ENCODE measurements at places on chromosomes 2 and 18.

- no peak for DNase-seq
Measured at GRCh38 chr2:72012886-72013574, 134.6 kb downstream of the CYP26B1 start.

GRCh38 chr2:166074430-166074829 is 53.4 kb downstream of the SCN1A start:
- no peak for DNase-seq

GRCh38 chr2:80059447-80059846 is 245.1 kb downstream of the LRRTM1 start:
- DNase-seq: no peak

DNA sequence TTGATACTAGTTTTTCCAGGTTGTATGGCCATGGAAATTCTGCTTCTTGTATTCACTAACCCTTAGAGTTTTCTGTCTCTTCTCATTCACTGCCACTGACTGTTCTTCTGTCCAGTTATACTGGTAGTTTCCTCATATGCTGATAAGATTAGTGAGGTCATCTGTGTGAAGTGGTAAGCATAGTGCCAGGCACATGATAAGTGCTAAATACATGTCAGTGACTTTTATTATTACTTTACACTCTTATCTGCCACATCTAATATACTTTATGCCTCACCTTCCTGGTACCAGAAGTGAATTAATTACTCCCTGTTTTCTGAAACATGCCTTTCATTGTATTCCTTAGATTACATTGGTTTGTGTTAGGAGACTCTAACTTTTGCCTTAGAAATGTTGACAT is 91.3 kb downstream of the NBEAL1 start:
- DNase-seq: no peak

- DNase-seq: no peak
Measured at GRCh38 chr18:58105888-58106260, 61.8 kb downstream of the NEDD4L start.

DNA sequence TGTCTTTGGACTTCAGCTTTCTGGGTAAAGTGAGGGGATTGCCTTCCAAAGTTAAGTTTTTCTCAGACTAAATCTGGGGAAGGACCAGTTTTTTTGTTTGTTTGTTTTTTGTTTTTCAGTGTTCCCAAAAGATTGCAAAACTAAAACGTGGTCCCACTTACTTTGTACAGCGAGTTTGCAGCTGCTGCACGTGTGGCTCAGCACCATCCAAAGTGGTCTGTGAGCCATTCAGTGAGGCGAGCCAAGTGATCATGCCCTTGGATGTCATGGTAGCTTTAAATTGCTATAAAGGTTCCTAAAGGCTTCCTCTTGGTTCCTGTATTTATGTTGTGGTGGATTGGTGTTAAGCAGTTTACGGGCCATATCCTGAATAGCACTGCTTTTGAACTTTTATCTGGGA is 23.0 kb downstream of the TET3 start:
- no peak for DNase-seq

DNA sequence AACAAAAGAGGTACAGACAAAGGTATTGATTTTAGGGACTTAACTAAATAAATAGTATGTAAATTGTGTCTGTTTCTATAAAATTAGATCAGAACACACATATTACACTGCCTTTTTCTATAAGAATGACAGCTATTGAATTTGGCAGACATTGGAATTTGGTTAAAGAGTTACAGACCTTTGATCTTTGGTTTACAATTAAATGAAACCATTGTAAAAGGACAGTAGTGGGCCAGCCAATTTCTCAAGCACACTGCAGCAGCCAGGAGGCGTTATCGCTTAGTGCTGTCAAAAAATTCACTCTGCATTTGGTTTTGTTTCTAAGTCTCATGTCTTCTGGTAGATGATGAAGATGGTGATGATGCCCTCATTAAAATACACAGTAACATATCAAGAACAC is 175.9 kb downstream of the NR4A2 start:
- no peak for DNase-seq

DNA sequence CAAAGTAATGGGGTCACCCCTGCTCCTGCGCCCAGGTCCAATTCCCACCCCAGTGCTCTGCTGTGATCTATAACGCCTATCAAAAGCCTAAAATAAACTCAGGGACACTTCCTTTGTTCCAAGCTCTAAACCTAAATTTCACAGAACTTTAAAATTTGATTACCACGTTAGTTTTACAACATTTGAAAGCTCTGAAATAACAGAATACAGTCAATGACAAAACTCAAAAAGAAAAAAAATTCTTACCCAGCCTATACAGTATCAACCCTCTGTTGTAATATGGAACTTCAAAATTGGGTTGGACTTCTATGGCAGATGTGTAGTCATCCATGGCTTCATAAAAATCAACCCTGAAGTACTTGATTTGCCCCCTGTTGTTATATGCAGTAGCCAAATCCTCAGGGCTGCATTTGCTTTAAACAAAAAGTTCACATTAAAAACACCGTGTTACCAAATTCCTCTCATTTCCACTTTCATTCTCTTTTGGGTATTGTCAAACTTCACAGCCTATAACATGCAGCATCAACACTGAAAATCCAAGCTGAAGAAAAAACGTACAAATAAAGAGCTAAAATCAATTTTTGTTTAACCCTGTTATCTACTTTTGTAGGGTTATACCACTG is 4.0 kb downstream of the TTC32 start:
- DNase-seq: no peak

- DNase-seq: no peak
Measured at GRCh38 chr18:44143072-44143471, 537.6 kb upstream of the SETBP1 start.

DNA sequence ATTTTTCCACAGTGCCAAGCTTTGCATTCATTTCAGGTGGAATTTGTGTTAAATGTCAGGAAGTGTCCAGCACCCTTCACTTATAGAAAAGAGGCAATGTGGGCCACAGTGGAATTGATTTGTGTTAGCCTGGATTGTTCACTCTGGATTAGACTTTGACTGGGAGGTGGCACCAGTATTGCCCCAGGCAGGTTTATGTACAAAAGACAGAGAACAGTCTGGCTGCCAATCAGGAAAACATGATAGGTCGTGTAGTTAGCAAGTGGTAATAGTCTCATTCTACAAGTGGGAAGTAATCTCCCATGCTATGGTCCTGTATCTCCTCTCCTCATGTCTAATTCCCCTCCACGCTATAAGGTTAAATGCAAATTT is 45.6 kb downstream of the RAB27B start:
- no peak for DNase-seq

DNA sequence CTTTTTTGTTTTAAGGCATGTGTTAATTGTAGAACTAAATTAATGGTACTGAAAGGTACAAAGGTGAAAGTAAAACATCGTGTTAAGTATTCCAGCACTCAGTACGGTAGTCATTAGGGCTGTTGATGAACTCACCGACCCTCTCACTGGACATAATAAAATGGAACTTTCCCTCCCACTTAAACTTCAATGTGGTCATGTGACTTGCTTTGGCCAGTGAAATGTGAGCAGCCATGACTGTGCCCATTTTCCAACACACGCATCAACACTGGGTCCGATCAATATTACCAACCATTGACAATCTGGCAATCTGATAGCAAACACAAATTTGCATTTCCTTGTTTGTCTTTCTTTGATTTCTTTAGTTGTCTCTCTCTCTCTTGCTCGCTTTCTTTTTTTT is 125.1 kb downstream of the SPP2 start:
- no peak for DNase-seq

GRCh38 chr18:35106013-35106844 is 65.0 kb downstream of the MAPRE2 start:
- DNase-seq: peak; percentile 9

- no peak for DNase-seq
Measured at GRCh38 chr2:96484091-96484490, 21.1 kb downstream of the NEURL3 start.

DNA sequence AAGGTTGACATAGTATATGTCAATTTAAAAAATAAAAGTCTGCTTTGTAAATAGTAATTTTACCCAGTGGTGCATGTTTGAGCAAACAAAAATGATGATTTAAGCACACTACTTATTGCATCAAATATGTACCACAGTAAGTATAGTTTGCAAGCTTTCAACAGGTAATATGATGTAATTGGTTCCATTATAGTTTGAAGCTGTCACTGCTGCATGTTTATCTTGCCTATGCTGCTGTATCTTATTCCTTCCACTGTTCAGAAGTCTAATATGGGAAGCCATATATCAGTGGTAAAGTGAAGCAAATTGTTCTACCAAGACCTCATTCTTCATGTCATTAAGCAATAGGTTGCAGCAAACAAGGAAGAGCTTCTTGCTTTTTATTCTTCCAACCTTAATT is 78.6 kb upstream of the CSRNP3 start:
- DNase-seq: no peak

DNA sequence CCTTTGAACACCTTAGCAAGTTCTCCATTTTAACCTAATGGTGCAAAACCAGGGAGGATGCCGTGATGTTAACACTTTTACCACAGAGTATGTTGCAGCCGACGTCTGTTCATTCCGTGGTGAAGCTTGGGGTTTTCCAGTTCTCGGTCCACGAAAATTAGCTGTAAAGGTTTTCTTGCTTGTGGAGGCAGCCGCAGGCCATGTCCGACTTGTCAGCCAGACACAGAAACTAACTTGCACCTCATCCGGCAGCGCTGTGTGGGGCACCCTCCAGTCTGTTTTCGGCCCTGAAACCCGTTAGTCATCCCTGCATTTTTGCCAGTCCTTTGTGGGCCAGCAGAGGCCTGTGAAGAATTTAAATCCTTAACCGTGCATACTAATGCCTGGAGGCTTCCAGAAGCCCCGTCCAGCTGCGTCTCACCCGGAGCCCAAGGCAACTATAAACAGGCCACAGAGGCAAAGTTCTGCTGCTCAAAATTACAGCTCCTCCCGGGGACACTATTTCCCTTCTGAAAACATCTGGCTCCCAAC is 70.6 kb downstream of the SH3YL1 start:
- DNase-seq: peak; percentile 8

- no peak for DNase-seq
Measured at GRCh38 chr2:217065695-217066405, 206.0 kb upstream of the TNP1 start.

DNA sequence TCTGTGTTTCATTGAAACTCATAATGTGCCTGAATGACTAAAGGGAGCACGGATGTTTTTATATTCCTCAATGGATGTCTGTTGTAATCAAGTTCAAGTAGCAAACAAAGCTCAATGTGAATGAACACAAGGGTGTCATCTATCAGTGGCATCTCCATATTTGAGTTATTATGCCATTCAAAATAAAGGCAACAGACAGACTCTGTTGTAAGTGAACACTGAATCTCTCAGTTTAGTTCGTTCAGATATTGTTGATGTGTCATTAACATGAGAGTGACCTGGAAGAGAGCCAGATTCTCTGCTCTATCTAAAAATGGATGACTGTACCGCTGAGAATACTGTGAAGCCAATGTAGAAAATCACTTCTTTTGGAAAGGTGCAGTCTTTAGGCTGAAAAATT is 118.7 kb downstream of the NUP35 start:
- no peak for DNase-seq

GRCh38 chr2:203873461-203873860 is 5.9 kb downstream of the CTLA4 start:
- no peak for DNase-seq

- DNase-seq: no peak
Measured at GRCh38 chr2:105187531-105187930, 54.0 kb upstream of the GPR45 start.

DNA sequence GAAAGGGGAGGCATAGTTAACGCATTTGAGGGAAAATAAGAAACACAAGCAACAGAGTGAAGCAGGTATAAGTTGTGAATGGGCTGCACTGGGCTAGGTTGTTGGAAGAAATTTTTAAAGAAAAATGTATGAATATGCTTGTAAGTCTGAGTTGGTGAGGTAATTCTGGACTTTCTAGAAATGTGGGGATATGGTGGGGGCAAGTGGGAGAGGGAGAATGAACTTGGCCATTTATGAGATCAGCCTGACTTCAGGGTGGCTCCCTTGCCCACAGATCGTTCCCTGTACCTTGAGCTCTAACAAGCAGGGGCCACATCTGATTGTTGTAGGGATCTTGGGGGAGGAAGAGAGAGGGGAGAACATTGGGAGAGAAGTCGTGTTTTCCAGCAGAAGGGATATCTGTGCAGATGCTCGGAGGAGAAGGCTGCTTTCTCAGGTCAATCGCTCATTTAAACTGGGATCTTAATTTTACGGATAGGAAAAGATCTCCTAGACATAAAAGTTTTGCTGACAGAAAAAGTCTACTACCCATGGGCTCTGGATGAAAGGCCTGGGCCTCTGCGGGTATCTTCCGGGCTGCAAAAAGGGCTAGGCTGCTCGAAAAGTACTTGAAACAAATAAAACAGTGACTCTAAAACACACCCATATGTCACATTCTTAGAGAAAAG is 42.5 kb upstream of the FZD5 start:
- DNase-seq: no peak

GRCh38 chr18:49521216-49521835 is 34.3 kb upstream of the C18orf32 start:
- DNase-seq: no peak

DNA sequence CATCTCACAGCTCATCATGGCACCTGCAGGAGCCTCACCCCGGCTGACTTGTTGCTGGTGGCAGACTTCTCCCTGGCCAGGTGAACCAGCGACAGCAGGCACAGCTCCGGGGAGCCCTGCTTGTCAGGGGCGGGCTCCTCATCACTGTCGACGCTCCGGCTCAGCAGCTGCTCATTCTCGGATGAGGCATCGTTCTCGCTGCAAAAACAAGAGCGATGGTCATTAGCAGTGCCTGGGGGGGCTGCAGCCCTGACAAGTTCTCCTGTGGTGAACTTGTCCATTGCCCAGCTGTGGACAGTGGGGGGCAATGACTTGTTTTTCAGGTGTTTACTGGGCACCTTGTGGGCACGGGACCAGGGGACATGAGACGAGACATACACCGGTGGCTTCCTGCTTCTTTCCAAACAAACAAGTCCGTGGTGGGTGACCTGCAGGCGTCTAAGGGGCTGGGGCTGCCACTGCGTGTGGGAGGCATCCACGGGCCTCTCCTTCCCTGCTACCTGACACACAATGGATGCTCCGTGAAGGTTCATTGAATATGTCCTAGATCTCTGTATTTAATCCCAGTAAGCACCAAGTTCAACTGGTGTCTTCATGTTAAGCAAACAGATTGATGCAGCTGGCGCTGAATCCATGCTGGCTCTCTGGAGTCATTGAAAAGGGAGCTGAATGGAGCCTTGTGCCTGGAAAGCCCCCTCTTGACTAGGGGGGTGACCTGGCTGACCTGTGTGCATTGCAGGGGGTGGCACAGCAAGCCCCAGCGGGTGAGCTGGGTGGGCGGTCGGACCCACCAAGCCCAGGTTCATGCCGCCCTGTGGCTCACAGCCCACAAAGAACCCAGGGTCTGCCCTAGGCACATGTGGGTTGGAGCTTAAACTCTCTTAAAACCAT is 81.0 kb downstream of the EDAR start:
- DNase-seq: no peak

- no peak for DNase-seq
Measured at GRCh38 chr2:104860451-104860790, 6.5 kb downstream of the POU3F3 start.

GRCh38 chr2:68885074-68885810 is 14.0 kb upstream of the BMP10 start:
- DNase-seq: no peak
